ENCODE measurements at places on chromosomes 3 and 15.

DNA sequence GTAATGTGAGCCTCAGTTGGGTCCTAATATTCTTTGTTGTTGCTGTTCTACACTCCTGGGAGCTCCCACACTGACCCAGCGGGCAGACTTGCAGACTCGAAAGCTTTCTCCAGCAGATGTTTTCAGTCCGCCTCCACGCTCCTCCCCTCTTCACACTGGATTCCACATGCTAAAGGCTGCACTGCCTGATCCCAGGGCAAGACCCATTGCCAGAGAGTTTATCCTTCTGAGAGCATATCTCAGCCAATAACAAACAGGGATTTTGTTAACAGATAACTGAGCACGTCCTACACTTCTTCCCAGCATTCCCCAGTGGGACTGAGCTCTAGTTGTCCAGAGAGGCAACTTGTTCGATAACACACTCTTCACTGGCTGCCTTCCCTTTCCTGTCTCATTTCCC lies 8.0 kb upstream of the COL6A6 start:
- DNase-seq, result no peak

DNA sequence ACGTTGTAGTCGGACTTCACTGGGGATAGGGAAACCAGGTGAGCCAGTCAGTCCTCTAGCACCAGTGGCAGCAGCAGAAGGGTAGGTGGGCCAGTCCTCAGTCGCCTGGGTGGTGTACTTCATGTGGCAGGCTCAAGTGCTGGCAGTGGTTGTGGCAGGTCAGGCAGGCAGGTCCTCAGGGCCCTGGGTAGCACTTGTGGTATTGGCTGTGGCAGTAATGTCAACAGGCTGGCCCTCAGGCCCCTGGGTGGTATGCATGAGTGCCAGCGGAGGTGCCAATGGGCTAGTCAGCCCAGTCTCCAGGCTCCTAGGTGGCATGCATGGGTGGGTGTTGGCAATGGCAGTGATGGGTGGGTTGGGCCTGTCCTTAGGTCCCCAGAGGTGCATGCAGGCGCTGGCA lies 40.6 kb downstream of the FAIM start:
- DNase-seq, result no peak

DNA sequence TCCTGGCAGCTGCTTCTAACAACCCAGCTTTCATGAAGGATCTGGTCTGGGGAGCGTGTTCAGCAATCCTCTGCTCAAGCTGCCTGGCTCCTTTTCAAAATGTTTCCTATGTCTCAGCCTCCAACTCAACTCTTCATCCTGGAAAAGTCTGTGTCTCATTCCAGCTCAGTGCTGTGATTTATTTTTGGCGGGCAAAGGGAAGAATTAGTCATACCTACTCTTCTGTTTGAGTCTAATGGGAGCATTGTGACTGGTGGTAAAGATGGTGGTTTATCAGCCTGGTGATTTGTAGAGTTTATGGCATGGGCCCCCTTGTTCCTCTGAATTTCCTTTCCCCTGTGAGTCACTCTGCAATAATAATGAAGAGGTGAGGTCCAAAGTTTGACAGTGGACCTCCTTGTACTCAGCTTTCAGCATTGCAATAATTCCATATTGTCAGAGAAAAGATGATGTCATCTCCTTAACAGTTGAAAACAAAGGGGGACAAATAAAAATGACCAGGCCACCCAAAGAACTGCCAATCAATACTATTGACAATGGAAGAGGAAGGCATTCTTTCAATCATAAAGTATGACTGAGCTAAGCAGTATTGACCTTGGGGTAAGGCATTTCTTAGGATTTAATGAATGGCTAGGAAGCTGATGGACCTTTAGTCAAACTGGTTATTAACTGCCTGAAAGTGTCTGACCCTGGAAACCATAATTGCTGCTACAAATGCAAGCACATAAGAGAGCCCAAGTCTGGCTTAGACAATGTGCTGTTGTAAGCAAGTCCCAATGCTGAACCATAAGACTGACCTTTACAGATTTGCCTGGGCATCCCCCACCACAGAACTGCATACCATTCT lies 204.7 kb upstream of the MCTP2 start:
- DNase-seq, result no peak

DNA sequence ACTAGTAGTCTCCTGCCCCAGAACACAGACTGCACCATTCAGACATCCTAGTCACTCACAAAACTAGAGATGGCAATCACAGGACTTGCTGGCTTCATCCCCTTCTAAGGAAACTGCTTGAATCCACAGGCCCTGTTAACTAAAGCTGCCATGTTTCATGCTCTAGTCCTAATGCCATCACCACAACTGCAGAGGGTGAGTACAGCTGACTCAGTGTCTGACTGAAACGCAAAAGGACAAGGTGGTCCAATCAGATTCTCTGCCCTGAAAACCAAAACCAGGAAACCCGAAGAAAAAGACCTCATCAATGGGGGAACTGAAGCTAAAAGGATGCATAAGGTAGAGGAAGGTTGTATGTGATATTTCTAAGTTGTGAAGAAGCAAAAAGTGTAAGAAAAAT lies 25.2 kb upstream of the TFDP2 start:
- DNase-seq, result no peak

- DNase-seq, result no peak
Observed at GRCh38 chr3:32593903-32594525, 23.4 kb upstream of the DYNC1LI1 start.

DNA sequence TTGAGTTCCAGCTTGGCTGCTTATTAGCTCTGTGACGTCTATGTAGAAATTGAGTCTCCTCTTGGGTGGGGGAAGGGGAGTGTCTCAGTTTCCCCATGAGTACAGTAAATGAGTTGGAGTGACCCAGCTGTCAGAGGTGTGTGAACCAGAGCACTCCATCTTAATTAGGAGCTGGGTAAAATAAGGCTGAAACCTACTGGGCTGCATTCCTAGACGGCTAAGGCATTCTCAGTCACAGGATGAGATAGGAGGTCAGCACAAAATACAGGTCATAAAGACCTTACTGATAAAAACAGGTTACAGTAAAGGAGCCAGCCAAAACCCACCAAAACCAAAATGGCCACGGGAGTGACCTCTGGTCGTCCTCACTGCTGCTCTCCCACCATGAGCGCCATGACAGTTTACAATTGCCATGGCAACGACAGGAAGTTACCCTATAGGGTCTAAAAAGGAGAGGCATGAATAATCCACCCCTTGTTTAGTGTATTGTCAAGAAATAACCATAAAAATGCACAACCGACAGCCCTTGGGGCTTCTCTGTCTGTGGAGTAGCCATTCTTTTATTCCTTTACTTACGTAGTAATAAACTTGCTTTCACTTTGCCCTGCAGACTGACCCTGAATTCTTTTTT lies 222.4 kb downstream of the CACNA2D3 start:
- no peak for DNase-seq

DNA sequence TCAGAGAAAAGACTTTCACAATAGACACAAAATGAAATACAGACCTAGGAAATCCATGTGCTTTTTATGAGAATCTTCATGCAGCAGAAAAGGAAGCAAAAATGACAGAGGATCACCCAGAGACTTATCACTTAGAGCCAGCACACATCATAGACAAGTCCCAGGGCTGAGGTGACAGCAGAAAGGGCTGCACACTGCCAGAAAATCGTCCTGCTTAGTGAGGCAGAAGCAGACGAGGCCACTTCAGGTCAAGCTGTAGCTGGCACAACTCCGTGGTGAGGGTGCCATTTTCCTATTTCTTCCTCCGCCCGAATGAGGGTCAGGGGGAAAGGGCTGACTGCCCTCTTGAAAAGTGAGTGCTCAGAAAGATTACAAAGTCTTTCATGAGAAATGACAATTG lies 95.9 kb upstream of the TNIK start:
- DNase-seq, result no peak

- no peak for DNase-seq
Observed at GRCh38 chr3:13850161-13850945, 29.5 kb downstream of the WNT7A start.

- DNase-seq, result no peak
Observed at GRCh38 chr3:141769221-141769894, 6.2 kb downstream of the GRK7 start.

DNA sequence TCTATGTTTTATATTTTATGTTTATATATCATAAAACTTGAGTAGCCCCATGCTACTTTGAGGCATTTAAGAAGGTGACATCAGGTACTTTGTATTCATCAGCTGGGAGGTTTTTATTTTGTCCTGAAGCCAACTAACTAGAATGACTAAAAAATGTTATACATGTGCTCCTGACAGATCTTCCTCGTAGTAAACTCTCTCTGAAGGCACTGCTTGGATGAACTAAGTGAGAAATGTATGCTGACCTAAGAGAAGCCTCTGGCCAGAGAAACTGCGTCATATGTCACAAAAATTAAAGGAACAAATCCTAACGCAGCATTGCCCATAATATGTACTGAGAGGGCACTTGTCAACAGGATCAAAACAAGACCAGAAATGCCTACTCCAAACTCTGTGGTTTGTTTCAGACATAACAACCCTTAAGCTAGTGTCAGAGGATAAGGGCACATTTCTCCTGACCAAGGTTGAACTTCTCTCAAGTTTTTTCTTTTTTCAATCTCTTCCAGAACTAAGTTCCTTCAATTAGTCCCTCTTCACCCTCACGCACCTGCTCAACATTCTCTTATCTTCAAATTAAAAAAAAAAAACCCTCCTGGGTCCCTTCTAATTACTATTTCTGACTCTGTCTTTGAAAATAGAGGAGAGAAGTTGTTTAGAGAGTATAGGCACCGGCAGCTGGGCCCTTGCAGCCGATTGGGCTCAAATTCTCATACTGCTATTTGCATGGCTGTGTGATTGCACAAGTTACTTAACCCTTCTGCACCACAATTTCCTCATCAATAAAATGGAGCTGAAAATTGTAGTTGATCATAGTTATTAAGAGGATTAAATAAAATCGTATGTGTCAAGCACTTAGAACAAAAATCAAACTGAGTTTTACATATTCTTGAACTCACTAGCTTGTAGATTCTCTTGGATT lies 159.0 kb downstream of the FRMD5 start:
- DNase-seq, result no peak

GRCh38 chr3:105647047-105647446 lies 221.8 kb downstream of the CBLB start:
- DNase-seq, result no peak

DNA sequence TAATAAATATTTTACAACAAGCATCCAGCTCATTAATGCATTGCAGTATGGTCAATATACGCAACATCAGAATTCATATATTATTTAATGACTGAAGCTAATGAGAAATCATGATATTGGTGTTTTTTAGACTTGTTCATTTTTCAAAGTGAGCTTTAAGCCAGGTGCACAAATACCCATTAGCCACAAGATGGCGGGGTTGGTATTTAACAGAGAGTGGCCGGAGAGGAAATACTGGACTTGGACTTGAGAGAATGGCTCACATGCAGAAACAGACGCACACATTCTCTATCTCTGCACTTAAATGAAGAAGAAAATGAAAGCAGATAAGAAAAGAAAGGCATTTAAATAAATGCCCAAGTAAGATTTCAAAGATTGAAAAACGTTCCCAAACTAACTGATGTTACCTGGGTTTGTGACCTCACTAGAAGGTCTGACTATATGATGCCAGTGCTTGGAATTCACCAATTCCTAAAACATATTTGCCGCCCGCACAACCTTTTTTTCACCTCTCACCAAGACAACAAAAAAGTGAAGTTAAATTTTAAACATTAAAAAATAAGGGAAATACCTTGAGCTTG lies 21.2 kb upstream of the CRBN start:
- peak; percentile 26 for DNase-seq

GRCh38 chr15:49178497-49178896 lies 8.4 kb downstream of the GALK2 start:
- DNase-seq, result no peak

- peak; percentile 77 for DNase-seq
Observed at GRCh38 chr3:67655364-67656121, 1.1 kb upstream of the SUCLG2 start.

- no peak for DNase-seq
Observed at GRCh38 chr3:25768851-25769250, 14.4 kb downstream of the NGLY1 start.

DNA sequence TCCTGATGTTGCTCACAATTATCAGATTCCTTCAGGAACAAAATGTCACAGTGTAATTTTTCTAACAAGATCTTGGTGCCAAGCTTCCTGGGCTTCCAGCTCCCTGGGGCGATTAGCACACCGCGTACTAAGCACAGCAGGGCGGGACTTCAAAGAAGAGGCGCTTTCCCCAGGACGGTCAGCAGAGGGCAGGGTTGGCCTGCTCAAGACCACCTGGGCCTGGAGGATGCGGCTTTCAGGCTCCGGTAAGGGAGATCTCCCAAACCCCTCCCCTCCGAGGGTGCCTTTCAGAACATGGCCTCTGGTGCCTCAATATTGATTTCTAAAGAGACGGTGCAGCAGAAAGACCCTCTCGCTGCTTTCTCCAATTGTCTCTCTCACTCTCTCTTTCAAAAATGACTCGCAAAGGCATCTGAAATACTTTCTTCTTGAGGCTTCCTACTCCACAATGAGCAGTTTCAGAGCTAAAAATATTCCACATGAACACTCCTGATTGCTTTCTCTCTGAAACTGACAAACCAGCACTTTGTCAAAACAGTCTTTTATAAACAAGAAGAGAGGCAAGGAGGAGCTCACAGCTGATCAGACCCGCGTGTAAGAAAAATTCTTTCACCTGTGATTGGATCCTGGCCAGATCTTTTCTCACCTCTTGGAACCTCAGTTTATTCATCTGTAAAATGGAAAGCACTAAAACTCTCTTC lies 154.0 kb downstream of the ADAMTS9 start:
- DNase-seq, result no peak

GRCh38 chr3:14699643-14700042 lies 24.7 kb downstream of the C3orf20 start:
- no peak for DNase-seq

- no peak for DNase-seq
Observed at GRCh38 chr3:193563426-193563825, 8.7 kb upstream of the ATP13A4 start.

- DNase-seq, result no peak
Observed at GRCh38 chr15:58425185-58425584, 6.6 kb upstream of the LIPC start.

DNA sequence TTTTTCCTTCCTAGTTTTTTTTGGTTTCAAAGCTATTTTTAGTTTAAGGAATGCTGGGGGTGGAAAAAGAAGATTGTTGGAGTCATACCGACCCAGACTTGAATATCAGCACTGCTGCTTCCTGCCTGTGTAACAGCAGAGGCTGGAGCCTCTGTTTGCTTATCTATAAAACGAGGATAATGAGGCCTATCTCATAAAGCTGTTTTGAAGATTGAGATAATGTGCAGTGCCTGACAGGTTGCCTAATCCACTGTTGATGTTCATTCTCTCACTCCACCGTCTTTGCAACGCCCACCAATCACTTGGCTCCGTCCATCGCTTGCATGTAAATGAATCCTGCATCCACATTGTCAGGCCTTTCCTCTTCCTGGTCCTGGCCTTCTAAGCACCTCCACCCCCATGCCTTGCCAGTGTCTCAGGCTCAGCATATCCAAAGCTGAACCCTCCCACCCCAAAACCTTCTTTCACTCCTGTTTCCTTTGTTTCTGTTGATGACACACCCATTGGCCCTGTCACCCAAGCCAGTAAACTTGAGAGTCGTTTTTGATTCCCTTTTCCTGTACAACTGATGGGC lies 94.9 kb downstream of the MEX3B start:
- no peak for DNase-seq

GRCh38 chr3:171804618-171805389 lies 5.5 kb downstream of the PLD1 start:
- no peak for DNase-seq

GRCh38 chr3:14166877-14167603 lies 11.4 kb downstream of the XPC start:
- no peak for DNase-seq

- no peak for DNase-seq
Observed at GRCh38 chr3:120162400-120162799, 68.2 kb upstream of the GSK3B start.

Measured in CD4-positive, alpha-beta T cell treated with Interleukin-1 beta for 1 hour (primary cell).